ENCODE measurements at places on chromosomes 4 and X.

GRCh38 chr4:126468144-126468543, 1153.4 kb downstream of the FAT4 start:
- no peak for DNase-seq

- no peak for DNase-seq
Measured at GRCh38 chrX:150240643-150240970, 122.5 kb upstream of the MAMLD1 start.

DNA sequence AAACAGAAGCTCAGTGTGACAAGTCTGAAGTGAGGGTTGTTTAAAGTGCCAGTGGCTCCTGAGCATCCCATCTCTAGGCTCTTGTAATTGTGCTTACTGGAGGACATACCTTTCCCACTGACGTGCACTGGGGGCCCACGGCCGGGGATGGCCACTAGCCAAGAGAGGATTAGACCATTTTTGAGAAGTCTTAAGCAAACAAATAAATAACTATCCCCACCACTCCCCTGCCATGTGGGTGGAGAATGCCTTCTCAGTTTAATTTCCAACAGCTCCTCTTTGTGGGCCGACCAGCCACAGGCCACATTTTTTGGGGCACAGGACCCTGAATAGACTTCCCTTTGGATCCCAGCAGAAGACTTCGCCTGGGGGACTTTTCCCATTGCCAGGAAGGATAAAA, 125.0 kb upstream of the MSX1 start:
- no peak for DNase-seq

DNA sequence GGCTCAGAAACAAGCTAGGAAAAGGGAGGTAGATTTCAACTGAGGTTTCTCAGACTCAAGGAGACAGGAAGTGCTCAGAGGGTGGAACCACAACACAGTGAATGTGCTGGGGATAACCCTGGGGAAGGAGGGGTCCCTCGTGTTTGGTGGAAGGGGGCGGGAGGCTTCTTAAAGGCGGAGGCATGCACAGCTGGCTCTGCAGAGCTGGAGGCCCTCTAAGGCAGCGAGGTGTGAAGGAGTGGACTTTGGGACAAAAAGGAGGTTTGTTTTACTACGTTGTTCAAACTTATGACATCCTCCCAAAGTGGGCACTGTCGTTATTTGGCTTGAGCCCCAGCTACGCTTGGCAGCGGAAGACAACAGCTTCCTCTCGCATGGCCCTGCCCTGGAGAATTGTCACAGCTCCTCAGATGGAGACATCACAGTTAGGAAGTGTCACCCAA, 21.7 kb upstream of the MTM1 start:
- peak; percentile 69 for DNase-seq

DNA sequence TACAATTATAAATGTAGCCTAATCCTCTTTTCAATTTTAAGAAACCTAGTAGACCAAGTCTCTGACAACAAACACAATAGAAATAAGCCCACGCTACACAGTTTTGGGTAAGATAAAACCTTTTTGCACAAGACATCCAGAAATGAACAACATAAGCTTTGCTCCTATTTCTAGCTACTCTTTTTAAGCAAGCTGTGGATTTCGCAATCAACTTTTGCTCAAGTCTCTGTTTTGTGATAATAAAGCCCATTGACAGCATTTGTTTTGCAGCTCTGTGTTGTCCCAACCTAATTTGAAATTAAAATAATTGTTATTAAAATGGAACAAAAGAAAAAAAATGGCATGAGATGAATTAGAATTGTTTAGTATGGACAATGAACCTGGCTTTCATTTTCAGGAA, 287.9 kb upstream of the PUDP start:
- DNase-seq = no peak

GRCh38 chr4:25310066-25310802, 2.3 kb upstream of the ZCCHC4 start:
- DNase-seq = no peak

DNA sequence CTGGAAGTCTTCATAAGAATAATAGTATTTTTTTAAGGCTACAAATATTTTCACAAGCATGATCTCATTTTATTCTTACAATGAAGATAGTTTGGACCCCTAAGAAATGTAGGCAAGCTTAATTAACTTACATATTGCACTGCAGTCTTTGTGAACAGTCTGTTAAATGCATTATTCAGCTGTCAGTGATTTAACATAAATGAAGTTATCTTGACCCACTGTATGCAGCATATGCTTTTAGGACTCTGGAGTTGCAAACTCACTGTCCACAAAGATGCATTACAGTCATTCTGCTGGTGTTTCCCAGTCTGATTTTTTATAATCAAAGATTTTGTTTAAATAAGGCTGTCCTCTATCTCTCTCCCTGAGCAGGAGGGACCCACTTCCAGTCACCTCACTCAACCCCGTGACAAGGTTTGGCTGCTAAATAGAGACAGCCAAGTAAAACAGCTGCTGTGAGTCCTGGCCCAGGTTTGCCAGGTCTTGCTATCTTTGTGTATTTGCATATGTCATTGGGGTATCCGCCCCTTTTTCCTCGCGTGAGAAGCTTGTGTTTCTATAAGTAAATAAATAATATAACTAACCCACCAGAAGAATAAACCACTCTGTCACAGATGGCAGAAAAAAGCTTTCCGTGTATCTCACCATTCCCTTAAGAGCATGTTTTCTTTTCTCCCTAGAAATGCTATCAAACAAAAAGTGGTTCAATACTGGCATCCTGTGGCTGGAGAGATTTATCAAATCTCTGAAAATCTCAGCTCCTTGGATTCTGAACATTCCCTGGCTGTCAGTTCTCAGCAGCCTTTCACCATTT, 67.0 kb downstream of the SLC7A11 start:
- no peak for DNase-seq

GRCh38 chr4:173538148-173538908, 8.3 kb upstream of the HAND2 start:
- DNase-seq = no peak

GRCh38 chrX:76148753-76149152, 24.1 kb upstream of the PBDC1 start:
- peak; percentile 78 for DNase-seq

- DNase-seq = no peak
Measured at GRCh38 chr4:168908093-168908492, 102.0 kb downstream of the CBR4 start.

- no peak for DNase-seq
Measured at GRCh38 chr4:4492161-4492847, 49.5 kb downstream of the STX18 start.

DNA sequence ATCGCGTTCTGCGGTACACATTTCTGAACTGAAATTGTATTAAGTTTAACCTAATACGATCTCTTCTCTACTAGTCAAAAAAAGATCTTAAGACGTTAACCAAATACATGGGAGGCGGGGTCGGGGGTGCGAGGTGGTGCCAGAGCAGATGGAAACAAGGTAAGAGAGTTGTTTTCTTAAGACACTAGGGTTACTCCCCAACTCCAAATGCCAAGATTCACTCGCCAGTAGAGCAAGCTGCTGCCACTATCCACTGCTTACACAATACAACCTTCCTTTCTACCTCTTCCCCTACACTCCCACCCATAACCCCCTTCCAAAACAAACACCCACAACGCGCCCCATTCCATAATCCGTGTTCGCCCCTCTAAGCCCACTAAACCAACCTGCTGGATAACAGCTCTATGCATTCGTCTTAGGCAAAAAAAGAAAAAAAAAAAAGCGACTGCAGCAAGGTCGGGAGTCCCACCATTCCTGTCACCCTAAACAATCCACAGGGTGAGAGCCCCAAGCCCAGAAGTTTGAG, 1.3 kb downstream of the LCORL start:
- DNase-seq = no peak

DNA sequence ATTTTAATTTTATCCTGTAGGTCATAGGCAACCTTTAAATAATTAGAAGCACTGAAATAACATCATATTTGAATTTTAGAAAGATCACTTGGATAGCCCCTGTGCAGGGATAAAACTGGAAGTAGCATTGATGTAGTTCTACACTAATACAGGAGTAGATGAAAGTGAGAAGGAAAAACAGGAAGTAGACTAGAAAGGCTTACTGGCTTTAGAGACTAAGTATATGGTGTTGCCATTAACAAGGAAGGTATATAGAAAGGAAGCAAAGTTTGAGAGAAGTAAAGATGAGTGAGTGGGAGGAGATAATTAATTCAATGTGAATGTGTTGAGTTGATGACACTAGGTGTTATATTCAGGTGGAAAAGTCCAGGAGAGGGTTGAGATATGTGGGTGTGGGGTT, 73.1 kb upstream of the EPGN start:
- no peak for DNase-seq

- DNase-seq = no peak
Measured at GRCh38 chrX:24151513-24151912, 2.0 kb downstream of the ZFX start.

DNA sequence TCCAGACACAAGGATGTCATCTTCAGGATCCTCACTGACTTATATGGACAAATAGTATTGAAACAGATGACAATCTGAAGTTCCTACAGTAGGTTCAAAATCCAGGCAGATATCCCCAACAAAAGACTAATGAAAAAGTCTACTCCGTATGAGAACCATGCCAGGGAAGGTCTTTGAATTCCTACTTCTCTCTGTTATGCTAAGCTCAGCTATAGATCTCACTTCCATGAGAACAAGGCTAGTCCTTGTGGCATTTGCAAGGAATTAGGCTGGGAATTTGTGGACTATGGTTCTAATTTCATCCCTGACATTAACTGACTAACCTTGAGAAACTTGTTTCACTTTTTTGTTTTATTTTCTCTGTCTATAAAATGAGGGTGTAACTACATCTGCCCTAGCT, 229.8 kb downstream of the IL1RAPL2 start:
- DNase-seq = no peak
